ENCODE measurements at places on chromosomes 12 and 14.

DNA sequence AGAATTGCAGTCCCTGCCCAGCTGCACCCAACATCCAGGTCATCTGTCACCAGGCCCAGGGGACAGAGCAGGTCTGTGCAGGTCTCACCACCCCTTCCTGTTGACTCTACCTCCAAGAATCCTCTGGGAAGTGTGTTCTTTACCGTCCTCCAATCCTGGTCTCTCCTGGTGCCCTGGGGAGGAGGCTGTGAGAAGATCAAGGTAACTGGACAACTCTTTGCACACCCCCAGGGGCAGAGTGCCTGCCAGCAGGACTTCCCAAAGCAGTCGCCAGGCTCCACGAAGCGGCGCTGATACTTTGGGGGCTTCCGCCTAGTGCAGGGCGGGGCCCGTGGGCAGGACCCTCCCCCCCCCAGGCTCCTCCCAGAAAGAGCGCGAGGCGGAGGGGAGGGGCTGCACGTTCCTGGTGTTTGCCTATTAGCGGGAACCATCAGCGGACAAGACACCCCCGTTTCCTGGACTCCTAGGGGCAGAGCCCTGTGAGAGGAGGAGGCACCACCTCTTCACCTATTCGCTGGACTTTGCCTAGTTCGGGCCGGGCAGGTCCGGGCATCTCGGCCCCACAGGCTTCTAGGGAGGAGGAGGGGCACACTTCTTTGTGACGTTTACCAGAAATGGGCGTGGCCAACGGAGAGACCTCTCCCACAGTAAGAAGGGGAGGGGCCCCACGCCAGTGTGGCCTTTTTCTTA is 918.0 kb downstream of the AACS start:
- peak; percentile 22 for DNase-seq

DNA sequence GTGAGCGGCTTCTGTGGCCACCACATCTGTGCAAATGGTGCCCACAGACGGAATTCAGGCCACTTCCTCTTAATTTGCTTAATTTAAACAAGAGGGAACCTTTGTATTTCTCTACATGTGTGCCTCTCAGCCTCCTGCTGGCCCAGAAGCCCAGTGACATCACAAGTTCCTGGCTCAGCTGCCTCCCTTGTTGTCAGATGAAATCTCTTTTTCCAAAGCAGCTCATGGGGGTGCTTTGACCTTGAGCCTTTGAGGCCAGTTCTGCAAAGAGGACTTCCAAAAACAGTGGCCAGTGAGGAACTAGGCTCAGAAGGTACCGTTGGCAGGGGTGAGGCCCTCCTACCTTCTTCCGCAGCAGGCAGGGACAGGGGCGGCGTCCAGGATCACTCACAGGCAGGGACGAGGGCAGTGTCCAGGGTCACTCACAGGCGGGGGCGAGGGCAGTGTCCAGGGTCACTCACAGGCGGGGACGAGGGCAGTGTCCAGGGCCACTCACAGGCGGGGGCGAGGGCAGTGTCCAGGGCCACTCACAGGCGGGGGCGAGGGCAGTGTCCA is 35.0 kb upstream of the GALNT9 start:
- DNase-seq, result no peak

GRCh38 chr14:58717211-58717610 is 79.4 kb downstream of the DACT1 start:
- no peak for DNase-seq

- DNase-seq, result no peak
Observed at GRCh38 chr12:120787889-120788288, 62.3 kb downstream of the ACADS start.

DNA sequence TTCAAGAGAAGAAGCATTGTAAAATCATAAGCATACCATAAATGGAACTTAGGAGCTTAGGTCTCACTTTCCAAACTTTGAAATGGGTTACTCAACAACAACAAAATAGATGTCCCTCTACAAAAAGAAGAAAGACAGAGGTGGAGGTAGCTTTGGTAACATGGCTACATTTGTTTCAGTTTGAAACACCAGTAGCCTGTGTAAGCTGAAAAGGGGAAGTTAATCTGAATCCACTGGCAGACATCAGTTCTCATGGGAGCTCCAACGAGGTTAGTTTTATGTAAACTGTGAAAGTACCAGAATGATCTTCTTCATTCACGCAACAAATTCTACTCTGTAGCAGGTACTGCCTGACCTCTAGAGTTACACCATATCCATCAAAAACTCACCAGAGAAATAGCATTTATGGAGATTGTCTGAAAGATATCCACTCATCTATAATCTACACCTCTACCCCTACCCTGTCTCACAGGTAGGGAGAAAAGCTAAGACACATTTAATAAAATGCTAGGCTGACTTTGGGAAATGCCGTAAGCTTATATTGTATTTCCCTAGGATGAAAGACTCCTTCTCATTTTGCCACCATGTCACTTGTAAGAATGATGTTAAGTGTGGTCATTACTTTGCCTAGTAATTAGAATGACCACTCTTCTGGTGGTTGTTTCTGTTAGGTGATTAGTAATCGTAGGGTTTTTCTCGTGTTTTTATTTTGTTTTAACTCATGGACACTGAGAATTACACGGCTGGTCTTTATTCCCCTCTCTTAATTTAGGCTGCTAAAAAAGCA is 224.1 kb downstream of the ASCL1 start:
- DNase-seq, result no peak

DNA sequence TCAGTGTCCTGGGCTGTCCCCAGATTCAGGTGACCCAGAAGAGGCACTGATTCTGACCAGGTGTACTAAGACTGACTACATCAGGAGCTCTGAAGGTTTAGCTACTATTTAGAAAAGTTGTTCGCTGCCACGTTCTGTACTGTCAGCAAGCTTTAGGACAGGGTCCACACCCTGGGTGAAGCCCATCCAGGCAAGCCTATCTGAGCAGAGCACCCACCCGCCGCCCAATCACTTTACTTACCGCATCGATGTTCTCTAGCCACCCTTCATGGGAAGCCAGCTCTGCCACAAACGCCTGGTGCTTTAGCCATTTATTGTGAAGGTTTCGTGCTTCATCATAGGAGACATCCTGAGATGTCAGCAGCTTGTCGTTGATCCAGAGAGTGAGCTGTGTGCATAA is 79.8 kb downstream of the PLEKHG3 start:
- no peak for DNase-seq

GRCh38 chr12:127749416-127749815 is 517.6 kb upstream of the TMEM132C start:
- DNase-seq, result no peak

GRCh38 chr12:106433055-106433454 is 75.5 kb downstream of the POLR3B start:
- no peak for DNase-seq
